ENCODE measurements at places on chromosomes 3 and 15.

DNA sequence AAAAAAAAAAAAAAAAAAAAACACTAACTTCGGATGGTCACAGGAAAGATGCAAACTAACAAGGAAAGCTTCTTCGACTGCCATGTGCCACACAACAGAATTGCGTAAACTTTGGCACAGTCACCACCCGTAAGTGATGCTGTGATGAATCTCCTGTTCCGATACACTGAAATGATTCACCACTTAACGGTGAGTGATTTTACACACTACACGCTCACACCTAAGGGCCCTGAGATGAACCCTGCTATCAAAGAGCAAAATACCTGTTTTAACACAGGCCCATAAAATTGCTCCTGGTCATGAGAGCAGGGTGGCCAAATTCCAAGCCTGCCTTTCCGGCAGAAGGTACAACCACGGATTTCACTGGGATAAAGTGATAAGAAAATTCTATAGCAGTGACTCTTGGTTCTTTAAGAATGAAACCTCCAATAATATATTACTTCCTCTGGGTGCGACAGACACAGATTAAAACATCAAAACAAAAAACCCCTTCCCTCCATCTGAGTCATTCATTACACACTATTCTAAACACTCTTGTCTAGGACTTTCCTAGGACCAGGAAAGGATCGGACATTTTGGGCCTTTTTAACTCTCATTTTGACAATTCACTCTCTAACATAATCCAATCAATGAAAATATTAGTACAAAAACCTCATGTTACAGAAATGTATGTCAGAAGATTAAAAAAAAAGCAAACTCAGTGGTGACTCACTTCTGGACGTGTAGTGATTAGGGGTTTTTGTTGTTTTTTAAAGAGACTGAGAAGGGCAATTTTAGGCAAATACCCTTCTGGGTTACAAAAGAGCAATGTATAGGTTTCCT is 28.3 kb downstream of the LRIG1 start:
- DNase-seq = no peak

- DNase-seq = no peak
These were observed 29.6 kb upstream of the BBX start for GRCh38 chr3:107493134-107493533.

DNA sequence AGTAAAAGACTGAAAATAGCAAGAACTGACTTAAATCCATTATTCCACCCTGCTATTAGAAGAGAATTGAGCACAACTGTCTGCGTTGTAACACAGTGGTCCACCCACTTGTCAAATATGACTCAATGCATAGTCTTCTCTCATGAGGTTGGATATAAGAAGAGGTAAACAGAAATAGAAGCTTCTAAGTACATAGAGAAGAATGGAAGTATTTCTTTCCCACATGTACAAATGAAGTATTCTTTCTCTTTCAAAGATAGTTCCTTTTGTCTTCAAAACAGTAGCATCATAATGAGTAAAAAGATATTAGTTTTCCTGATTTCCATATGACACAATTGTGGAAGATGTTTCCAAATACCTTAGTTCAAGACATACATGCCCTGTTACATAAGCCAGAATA is 348.6 kb upstream of the CCDC54 start:
- no peak for DNase-seq

DNA sequence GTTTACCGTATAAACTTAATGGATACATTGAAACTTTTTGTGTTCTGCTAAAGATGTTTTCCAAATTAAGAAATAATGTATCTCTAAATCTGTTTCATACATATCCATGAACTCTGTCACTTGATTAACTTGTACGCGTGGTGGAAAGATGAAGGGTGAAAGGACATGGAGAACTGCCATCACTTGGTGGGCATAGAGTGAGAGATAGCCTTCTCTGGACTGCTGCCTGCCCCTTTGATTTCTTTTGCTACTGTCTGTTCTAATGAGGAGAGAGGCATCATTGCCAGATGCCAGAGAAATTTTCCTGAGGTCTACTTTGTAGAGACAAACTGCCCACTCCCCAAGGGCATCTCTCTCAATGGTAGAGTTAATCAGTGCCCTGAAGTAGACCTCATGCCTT is 120.5 kb downstream of the SLMAP start:
- DNase-seq = no peak

DNA sequence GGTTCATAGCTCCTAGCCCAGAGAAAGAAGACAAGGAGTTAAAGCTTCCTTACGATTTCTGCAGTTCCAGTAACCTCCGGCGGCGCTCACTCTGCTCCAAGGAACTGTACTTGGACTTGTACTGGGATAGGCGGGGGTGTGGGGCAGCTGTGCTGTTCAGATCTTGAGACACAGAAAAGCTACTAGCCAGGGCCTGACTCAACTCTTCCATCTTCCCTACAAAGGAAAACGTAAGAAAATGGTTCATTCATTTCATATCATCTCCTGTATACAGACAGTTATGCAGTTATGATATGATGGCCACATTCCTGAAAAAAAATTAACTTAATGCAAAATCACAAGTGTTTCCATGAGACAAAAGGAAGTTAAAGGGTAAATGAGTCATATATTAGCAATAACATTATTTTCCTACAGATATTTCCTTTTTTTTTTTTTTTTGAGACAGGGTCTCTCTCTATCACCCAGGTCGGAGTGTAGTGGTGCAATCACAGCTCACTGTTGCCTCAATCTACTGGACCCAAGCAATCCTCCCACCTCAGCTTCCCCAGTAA is 4.6 kb downstream of the SNUPN start:
- DNase-seq = no peak

DNA sequence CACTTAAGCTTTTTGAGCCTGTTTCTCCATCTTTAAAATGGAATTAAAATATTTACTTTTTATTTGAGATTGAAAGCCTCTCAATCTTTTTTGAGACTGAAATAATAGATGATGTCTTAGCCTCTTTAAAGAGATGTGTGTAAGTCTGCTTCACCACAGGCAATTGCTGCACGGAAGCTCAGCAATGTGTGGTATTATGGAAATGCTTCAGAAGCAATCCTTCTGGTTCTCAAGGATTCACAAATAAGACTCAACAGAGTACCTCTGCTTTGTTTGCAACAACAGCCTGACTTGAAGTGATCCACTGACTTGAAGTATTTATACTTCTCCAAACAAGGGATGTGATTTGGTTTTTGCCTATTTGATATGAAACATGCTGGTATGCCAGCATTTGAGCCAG is 332.0 kb upstream of the RASGRP1 start:
- DNase-seq = no peak
